ENCODE measurements at places on chromosomes 3 and 15.

- DNase-seq = no peak
Measured at GRCh38 chr15:95279277-95280019, 1048.1 kb downstream of the MCTP2 start.

DNA sequence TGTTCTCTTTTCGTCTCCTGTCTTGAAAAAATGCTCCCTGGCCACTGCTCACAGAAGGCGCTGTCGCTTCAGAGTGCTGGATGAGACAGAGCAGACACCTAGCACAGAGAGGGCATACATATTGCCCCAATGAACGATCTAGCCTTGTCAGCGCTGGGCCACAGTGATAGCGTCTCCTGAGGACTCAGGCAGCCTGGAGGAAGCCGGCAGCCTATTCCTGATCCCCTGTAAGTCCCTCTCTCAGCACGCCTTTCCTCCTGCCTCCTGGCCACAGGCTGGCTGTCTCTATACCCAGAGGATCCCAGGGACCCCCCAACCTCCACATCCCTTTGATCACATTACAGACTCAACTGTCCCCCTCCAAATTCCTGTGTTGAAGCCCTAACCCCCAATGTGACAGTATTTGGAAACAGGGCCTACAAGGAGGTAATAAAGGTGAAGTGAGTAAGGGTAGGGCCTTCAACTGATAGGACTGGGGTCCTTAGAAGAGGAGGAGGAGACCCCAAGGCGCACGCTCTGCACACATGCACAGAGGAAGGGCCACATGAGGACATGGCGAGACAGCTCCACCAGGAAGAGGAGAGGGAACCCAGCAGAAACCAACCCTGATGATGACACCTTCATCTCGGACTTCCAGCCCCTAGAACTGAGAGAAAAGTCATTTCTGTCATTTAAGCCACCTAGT is 7.5 kb downstream of the PLA2G4F start:
- DNase-seq = no peak

GRCh38 chr3:133891662-133892378 is 3.9 kb downstream of the RAB6B start:
- DNase-seq = no peak

DNA sequence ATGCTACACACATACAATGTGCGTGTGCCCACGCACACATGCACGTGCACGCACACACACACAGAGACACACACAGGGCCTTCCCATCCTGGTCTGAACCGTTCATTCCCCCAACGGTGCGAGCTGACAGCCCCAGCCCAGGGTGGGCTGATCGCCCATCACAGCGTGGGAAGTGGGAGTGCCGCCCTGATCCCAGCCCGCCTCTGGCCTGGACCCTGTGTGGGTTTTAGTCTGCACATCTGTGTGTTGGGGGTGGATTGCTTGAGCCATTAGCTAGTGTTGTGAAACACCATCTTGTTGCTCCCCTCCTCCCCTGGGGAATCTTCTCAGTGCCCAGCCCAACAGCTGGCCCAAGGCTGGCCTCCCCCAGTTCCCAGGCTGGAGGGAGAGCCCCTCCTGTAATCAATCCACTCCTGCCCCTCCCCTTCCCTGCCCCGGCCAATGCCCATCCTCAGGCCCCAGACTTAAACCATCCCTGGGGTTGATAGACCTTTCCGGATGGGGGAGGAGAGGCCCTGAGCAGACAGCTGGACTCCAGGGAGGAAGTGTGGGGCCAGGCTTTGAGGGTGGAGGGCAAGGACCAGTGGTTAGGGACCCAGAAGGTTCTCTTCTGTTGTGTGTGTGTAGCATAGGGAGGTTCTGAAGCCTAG is 8.3 kb downstream of the SEMA3G start:
- no peak for DNase-seq

DNA sequence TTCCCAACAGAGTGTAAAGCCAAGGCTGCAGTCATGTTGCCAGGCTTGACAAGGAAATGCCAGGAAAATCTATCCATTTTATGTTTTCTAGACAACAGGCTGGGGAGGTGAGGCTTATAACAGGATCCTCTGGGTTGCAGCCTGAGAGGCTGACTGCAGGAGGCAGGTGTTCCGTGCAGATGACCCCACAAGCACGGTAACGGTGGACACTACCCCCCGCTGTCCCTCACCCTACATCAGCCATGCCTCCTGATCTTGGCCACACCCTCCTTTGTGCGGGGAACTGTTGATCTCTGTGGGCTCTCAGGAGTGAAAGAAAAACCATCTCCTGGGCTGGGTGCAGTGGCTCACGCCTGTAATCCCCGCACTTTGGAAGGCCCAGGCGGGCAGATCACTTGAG is 68.0 kb upstream of the ADPGK start:
- DNase-seq = no peak

- no peak for DNase-seq
Measured at GRCh38 chr3:32950516-32950915, 928 bp upstream of the CCR4 start.

DNA sequence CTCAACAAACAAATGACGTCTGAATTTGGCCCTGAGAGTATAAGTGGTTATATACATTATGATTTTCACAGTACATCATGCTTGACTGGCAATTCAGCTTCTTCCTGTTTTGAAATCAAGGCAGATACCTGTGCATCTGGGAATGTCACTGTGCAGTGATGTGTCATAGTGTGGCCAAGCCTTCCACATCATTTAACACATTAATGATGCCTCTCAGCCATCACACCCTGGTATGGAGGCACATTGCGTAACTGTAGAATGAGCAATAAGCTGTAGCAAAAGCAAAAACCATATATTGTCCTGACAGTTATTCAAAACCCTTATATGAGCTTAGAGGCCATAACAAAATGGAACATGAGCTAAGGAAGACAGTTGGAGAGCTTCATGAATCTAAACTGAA is 246.0 kb downstream of the EPHA3 start:
- no peak for DNase-seq

GRCh38 chr3:38556640-38557358 is 60.7 kb downstream of the EXOG start:
- DNase-seq = no peak

DNA sequence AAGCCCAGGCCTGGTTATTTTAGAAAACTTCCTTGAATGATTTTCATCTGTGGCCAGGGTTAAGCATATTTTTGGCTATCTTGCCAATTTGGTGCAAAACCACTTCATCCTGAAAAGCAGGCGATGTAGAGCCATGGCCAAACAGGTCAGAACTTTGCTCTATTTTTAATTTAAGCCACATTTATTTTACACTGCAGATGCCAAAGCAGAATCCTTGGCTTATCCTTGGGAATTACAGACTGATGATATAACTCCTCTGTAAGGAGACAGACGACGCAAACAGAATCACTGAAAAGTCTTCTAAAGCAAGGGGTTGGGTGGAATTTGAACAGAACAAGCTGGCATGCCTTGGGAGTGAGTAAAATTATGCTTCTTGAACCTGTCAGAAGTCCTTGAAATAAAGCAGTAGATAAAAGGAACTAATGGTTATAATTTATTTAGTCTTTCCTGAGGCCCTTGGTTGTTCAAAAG is 121.9 kb downstream of the CHST2 start:
- DNase-seq = no peak

- no peak for DNase-seq
Measured at GRCh38 chr3:13158871-13159270, 85.6 kb upstream of the IQSEC1 start.

GRCh38 chr3:140089403-140090072 is 154.6 kb downstream of the CLSTN2 start:
- no peak for DNase-seq

DNA sequence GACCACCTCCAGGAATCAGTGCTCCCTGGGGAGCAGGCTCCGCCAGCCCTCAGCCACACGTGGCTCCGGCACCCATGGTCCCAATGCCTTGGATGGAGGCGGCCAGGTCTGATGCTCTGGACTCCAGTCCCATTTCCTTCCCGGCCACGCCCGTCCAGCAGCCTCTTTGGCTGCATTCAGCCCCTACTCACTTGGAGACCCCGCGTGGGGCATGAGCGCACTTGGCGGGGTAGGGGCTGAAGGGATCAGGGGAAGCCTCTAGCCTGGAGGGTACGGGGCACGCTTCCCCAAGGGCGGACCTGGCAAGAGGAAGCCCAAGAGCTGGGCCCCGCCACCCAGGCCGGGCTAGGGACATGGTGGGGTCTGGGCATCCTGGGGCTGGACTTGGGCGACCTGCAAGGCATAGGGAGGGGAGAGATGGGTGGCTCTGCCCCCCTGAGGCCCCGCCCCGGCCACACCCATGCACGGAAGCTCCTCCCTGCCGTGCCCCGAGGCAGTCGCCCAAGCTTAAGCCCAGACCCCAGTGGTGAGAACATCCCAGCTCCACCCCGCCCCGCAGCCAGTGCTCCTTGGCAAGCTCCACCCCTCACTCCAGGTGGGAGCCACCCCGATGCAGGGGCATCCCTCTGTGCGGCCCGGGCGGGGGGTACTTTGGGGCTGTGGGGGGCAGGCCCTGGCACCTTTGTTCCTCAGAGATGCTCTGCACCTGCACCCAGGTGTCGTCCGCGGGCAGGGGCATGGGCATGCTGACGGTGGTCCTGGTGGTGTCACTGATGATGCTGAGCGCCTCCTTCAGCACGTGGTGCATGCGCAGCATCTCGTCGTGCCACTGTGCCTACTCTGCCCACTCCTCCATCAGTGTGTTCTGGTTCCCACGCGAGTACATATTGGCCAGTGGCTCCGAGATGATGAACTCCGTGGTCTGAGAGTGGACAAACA is 163.5 kb downstream of the GOLGA6L4 start:
- no peak for DNase-seq

DNA sequence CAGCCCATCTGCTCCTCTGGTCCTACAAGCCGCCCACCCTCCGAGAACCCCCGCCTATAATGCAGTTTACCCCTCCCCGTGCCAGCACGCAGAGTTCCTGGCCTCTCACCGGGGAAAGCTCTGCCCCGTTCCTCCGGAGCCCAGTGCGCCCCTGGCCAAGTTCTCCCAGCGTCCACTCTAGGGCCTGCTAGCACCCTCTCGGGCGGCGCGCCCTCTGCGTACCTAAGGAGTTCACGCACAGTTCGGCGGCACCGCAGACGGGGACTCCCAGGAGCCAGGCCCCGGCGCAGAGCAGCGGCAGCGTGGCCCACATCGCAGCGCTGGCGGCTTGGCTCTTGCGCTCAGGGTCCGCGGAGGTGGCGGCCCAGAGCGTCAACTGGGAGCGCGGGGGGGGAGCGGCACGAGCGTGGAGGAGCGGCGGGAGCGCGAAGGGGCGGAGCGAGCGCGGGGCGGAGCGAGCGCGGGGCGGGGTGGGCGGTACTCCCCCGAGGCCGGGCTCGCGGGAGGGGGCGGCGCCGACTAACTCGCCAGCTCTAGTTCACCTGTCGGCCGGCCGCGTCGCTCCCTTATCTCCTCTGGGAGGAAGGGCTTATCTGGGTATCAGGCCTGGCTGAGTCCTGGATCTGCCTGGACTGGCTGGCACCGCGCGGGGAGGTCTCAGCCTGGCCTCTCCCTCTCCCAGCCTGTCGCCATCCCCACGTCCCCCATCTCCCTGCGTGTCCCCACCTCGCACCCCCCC is at the start of gene CTSH:
Gene CTSH, minus strand, starts transcription at position 378 of the 739 bp plus-strand sequence. Its CDS starts 65 bp downstream, at position 313.
- peak; percentile 53 for DNase-seq

DNA sequence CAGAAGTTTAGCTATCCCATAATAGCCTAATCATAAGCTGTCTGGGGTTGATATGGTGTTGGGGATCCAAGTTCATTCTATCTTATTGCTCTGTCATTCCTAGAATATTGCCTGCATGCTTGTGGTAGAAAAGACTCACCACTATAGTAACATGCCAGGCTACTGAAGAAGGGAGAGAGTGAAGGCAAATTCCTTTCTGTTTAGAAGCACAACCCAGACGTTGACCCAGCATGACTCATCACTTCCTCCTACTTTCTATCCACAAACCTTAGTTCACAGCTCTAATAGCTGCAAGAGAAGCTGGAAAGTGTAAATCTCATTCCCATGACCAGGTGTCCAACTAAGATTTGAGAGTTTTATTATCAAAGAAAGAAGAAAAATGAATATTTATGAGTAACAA is 57.8 kb upstream of the NMD3 start:
- DNase-seq = peak; percentile 9

GRCh38 chr3:17974206-17974841 is 231.9 kb upstream of the TBC1D5 start:
- peak; percentile 15 for DNase-seq

- peak; percentile 7 for DNase-seq
Measured at GRCh38 chr3:17195192-17195611, 310.4 kb downstream of the PLCL2 start.

DNA sequence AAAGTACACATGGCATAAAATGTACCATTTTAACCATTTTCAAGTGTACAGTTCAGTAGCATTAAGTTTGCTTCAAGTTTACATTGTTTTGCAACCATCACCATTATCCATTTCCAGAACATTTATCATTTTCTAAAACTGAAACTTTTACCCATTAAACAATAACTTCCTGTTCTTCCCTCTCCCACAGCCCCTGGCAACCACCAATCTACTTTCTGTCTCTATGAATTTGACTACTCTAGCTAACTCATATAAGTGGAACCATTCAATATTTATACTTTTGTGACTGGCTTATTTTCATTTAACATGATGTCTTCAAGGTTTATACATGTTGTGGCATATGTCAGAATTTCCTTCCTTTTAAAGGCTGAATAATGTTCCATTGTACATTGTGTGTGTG is 19.9 kb downstream of the TMEM62 start:
- no peak for DNase-seq

DNA sequence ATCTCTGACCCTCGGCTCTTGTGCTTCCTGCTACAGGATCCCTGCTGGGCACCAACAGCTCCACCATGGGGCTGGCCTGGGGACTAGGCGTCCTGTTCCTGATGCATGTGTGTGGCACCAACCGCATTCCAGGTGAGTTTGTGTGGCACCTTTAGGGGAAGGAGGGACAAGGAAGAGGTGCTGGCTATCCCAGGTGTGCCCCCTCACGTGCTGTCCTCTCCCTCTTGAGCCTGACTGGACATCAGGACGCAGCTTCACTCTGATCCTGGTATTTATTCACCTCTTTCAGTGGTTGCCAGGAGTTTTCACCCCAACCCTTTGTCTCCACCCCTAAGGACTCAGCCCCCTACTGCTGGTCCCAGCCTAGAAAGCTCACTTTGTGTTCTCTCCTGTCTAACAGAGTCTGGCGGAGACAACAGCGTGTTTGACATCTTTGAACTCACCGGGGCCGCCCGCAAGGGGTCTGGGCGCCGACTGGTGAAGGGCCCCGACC is 960 bp downstream of the THBS1 start:
- DNase-seq = peak; percentile 22

DNA sequence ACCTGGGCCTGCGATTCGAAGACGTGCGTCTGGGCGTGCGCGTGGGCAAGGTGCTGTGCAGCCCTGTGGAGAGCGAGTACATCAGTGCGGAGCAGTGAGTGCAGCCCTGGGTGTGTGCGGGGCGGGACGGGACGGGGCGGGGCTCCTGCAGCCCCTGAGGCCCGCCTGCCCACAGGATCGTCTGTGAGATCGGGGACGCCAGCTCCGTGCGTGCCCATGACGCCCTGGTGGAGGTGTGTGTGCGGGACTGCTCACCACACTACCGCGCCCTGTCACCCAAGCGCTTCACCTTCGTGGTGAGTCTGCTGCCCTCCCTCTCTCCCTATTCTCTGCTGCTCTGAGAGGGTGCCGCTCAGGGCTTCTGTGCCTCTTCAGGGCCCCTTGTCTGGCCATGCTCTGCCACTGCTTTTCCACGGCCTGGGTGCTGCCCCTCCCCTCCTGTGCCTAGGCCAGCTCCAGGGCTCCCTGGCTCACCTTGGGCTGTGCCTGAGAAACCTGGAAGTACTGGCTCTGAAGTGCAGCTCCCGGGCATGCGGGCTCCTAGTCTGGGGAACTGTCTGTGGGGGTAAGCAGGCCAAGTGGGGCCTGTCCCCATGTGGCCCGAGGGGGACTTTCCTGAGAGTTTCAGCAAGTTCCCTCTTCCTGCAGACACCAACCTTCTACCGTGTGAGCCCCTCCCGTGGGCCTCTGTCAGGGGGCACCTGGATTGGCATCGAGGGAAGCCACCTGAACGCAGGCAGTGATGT is 31.8 kb downstream of the PLXNA1 start:
- no peak for DNase-seq

GRCh38 chr3:24573576-24573975 is 78.9 kb upstream of the THRB start:
- DNase-seq = no peak
